ENCODE measurements at places on chromosomes 7 and 10. TPM values are rescaled to one million over a fixed set of nuclear protein-coding genes. Genes with fewer than 3 reads are reported as not detected.
A peak's percentile ranks its signal among the peaks of the same experiment; 100 is the strongest.

The SVOPL gene
- total RNA-seq: not detected

DNA sequence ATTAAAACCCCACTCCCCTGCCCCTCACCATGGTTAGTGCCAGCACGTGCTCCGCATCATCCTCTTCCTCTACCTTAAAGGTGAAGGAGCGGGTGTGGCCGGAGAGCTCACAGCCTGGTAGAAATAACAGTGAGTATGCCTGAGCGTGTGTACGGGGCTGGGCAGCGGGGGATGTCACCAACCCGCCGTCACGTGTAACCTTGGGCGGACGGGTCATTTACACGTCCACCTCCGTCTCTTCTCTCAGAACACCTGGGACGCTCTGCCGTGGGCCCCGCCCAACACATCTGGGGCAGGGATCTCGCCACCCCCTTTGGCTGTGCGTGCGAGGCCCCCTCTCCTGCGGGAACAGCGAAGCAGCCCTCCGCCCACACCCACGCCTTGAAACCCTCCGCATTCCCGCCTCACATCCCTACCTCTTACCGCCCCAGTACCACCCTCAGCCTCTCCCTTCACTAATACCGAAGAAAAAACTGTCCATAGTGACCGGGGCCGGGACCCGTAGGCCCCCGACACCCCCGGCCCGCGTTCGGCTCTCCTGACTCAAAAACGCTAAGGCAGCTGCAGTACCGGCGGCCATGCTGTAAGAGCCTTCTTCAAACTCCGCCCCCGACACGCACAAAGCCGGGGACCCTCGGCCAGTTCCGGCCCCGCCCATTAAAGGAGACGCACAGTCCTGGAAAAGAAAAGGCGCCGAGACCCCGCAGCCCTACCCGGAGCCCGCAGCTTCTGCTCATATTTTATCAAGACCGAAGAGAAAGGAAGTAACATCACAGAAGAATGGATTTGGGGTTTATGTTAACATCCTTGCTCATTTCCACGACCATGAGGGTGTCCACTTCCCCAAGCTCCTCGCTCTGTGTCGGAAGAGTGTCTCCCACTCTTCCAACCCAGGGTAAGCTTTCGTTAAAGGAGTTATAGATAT lies at the start of gene NPM3:
Gene NPM3, minus strand, starts transcription at position 636 of the 925 bp plus-strand sequence. Its CDS starts 56 bp downstream, at position 580.
- peak; percentile 71 for DNase-seq

DNA sequence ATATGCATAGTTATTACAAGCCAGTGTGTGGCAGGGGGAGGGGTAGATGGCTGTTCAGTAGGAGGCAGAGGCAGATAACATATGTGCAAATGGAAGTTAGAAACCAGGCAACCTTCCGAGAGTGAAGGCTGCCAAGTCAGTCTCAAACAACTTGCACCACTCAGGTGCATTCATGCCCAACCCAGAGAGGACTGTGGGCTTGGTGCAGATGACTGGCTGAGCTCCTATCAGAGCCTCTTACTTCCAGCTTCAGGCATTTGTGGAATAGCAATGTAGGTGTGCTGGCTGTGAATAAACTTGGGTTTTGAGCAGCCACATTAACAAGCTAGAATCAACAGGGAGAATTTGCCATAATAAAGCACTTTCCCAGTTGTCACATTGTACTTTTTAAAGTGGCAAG lies 789.8 kb downstream of the PHTF2 start:
- no peak for DNase-seq

The TLL2 gene
- total RNA-seq: 0.17 TPM

DNA sequence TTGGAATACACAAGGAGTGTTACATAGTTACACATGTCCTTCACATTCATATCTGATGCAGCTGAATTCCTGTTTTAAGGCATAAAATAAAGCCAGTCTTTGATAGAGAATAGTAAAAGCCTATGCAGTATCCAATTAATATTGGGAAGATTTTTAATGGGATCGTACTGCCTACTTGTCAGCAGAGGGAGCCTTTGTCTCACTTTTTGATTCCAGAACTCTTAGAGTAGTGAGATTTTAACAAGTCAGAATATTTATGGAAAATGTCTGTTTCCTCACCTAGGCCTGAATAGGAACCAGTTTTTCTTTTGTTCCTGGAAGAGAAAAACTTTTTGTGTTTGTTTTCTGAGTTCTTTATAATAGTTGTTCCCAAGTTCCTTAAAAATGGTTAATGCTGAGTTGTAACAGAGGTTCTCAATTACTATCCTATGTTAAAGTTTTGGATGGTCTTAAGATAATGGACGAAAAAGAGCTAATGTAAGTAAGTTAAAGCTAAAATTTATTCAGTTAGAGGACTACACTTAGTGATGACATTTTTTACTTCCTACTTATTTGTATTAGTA lies 114.0 kb downstream of the BBS9 start:
- peak; percentile 80 for DNase-seq

The TRIM73 gene
- 0.51 TPM for total RNA-seq

DNA sequence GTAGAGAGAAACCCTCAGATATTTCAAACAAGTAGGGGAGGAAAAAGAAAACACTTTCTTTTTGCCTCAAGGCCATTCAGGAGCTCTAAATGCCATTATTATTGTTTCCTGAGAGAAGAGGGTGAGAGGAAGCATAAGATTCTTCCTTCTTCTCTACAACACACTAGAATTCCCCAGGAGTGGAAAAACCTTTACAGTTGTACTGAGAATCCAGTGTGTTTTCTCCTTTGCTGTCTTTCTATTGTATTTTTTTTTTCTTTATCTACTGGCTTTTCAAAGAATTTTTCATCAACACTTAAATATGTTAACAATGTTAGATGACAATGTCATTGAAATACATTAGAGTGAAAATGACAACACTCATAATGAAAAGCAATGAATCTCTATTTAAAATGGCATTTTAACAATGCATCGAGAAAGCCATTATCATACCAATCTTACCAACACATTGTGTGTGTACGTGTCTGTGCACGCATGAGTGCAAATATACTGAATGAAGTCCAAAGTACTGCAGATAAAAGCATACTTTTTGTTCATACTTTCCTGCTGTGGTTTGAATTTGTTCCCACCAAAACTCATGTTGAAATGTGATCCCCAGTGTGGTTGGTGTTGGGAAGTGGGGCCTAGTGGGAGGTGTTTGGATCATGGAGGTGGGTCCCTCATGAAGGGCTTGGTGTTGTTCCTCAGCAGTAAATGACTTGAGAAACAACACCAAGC lies 24.2 kb upstream of the MACC1 start:
- peak; percentile 99 for DNase-seq

DNA sequence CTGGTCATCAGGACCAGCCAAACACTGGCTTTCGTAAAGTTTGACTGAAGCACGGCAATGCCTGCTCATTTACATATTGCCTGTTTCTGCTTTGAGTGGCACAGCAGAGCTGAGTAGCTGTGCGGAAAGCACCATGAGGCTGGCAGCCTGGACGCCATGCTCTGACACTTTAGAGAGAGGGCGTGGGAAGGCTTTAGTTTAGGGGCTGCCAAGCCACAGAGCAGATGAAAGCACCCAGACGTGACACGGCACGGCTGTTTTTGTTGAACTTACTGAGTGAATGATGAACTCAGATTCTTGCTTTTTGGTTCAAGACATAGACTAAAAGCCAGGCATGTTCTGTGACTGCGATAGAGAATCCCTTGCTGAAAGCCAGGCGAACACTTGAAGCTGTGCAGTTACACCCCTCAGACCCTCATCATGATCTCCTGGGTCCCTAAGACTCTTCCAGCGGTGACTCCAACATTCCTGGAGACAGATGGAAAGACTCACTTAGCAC lies 182.1 kb downstream of the ZMYND11 start:
- peak; percentile 98 for DNase-seq

The SYT15 gene
- under 0.01 TPM for total RNA-seq

The ZNHIT1 gene
- 62.9 TPM for total RNA-seq

DNA sequence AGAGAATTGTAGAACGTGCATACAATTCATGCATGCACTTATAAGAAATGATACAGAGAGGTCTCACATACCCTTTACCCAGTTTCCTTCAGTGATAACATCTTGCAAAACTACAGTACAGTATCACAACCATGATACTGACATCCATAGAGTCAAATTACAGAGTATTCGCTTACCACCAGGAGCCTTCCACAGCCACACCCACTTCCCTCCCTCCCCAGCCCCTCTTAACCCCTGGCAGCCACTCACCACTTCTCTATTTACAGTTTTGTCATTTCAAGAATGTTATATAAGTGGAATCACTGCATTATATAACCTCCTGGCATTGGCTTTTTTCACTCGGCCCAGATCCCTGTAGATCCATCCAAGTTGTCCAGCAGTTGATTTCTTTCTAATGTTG lies 143.8 kb downstream of the ZNF248 start:
- no peak for DNase-seq

DNA sequence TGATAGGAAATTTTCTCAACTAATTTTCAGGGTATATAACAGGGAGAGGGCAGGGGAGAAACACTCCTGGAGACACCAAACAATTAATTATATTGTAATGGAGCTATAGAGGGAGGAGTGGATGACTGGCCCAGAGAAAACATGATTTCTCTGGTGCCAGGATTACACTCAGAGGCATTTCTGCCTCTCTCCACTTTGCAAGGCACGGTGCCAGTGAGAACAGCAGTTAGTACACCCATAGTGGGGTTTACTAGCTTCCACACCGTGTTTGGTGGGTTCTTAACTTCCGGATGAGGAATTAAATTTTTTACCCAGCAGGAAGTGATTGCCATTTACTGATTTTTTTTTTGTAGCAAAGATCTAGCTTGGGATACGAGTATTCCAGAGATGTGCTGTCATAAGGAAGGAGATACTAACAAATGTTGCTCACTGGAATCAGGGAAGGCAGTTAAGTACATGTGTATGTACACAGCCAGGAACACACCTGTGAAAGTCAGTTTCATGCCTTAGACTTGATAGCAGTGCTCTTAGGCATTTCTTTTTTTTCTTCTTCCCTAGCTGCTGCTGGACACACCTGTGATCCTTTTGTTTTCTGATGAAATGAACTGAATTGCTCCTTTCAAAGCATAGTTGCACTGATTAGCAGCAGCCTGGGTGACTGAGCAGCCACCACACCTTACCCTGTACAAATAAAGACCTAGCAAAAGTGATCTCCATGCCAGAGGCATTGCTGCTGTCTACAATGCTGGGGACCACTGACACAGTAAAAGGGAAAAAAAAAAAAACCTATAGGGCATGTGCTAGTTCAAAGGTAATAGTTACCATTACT lies 58.1 kb downstream of the POLL start:
- peak; percentile 2 for DNase-seq
